CD4-positive, CD25-positive, alpha-beta regulatory T cell (primary cell): ENCODE measurements at places on chromosomes 7 and 10. TPM values are rescaled to one million over a fixed set of nuclear protein-coding genes. Genes with fewer than 3 reads are reported as not detected.

DNA sequence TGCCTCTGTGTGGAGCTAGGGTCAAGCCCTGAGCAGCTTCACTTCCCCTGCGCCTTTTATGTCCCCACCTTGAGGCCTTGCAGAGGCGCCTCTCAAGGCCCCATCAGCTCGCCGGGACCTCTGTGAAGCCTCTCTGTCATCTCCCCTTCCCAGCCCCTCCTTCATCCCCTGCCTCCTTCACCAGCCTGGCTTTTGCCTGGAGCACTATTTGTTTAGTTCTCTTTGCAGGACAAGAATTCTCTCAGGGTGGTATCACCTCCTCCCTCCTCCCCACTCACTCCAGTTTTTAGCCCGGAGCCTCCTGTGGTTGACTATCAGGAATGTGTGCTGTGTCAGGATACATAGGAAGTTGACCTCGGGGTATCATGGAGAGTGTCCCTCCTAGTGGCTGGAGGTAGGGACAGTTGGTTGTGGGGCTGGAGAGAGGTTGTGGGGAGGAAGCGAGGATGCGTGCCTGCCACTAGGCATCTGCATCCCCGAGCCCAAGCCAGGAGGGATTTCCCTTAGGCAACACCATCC, 89.8 kb upstream of the ANLN start:
- no peaks in the 10 kb centered on the region for H3K36me3 ChIP-seq

The DOCK1 gene
- 0.20 TPM for total RNA-seq

GRCh38 chr10:91931526-91932190, 8.1 kb downstream of the BTAF1 start:
- H3K27ac ChIP-seq: no peak overlapping the region
- H3K4me3 ChIP-seq: no peak overlapping the region
- H3K36me3 ChIP-seq: peaks cover 25% of the 10 kb centered on the region
- no peaks in the 10 kb centered on the region for H3K27me3 ChIP-seq

The TFR2 gene
- total RNA-seq: 8.0 TPM

DNA sequence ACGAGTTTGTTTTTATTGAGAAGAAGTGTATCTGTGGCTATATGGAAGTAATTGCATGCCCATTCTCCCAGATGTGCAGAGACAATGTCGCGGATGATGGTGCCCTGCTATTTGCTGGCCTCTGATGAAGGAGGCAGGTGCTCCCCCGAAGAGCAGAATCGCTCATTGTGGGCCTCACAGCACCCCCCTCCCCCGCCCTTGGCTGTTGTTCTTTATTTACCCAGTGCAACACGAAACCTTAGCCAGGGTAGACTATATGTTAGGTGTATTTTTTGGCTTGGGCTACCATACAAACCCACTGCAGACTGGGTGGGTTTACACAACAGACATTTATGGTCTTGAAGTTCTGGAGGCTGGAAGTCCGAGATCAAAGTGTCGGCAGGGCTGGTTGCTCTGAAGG, 3.4 kb upstream of the ADCY1 start:
- H3K4me3 ChIP-seq: no peak overlapping the region
- H3K27ac ChIP-seq: no peak overlapping the region
- no peak for DNase-seq
- H3K4me1 ChIP-seq: no peaks in the 10 kb centered on the region

The SPDYE2B gene
- total RNA-seq: not detected

DNA sequence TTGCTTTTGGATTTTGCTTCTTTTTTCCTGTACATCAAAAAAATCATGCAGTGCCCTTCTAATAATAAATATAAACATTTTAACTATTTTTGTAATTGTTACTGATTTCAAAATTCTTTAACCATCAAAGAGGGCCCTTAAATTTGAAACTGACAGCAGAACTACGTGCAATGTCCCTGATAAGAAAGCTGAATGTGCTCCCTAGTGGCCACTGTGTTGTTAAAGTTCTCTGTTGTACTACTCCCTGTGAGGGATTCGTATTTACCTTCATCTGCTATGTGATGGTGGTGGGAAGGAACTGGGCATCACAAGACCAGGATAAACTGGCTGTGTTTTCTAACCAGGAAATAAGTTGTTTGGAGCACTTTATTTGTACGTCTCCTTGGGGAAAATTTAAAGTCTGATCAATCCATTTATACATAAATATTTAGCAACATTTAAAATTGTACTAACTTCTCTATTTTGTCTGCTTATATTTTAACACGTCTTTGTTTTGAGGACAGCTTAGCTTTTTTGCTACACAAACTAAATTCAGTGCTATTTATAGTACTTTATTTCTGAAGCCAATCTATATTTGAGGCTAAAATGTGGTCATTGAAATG, 322.4 kb downstream of the HGF start:
- H3K27me3 ChIP-seq: no peaks in the 10 kb centered on the region
- H3K27ac ChIP-seq: no peak overlapping the region
- no peaks in the 10 kb centered on the region for H3K4me1 ChIP-seq
- H3K4me3 ChIP-seq: no peak overlapping the region

The SPDYE16 gene
- 2.9 TPM for total RNA-seq

The NYAP1 gene
- 0.89 TPM for total RNA-seq

DNA sequence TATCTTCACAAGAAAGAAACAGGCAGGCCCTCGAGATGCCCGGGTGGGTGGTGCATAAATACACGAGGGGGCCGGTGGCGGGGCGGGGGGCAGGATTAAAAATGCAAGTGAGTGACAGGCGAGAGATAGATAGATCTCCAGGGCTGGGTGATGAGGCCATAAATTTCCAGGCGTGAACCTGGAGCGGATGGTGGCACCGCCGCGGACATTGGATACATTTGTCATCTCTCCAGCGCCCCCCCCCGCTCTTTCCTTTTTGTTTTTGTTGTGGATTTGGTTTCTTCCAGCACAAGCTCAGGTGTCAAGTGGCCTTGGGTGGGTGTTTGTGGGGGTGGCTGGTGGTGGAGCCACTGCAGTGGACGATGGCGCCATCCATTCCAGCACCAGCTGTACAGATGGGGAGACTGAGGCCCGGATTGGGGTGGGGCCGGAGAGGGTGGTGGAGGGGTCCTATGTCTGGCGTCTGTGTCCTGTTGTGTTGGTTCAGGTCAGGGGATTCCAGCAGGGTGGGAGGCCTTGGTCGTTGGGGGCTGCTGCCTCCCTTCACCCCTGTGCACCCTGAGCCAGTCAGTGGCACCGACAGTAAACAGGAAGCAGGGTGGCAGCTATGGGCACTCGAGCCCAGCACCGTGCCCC, 2.9 kb downstream of the ELFN1 start:
- DNase-seq: no peak
- H3K4me3 ChIP-seq: no peak overlapping the region
- H3K36me3 ChIP-seq: no peaks in the 10 kb centered on the region
- no peaks in the 10 kb centered on the region for H3K27me3 ChIP-seq
- no peaks in the 10 kb centered on the region for H3K4me1 ChIP-seq

DNA sequence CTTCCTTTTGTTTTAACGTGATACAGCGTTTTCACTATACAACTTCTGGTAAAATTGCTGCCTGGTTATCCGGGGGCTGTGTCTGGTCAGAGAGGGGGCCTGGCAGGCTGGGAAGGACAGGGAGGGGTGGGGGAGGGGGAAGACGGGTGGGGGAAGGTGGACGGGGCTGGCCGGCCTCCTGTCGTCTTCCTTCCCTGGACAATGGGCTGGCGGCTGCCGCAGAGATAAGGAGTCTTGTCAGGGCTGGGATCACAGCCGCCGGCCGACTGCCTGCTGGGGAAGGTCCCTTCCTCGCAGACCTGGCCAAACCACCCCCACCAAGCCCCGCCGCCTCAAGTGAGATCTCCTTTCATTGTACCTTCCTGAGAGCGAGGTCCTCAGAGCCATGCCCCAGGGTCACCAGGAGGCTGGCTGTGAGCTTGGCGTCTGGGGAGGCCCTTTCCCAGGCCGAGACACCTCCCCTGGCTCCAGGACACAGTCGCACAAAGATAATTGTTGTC, 151.2 kb upstream of the TNRC18 start:
- H3K4me3 ChIP-seq: no peak overlapping the region
- no peaks in the 10 kb centered on the region for H3K36me3 ChIP-seq
- no peak for DNase-seq
- peaks cover 3% of the 10 kb centered on the region for H3K27me3 ChIP-seq
- H3K4me1 ChIP-seq: peaks cover 11% of the 10 kb centered on the region

GRCh38 chr10:100325158-100325557, 4.9 kb downstream of the PKD2L1 start:
- H3K27me3 ChIP-seq: peaks cover 2% of the 10 kb centered on the region
- no peak overlapping the region for H3K4me3 ChIP-seq
- H3K36me3 ChIP-seq: no peaks in the 10 kb centered on the region
- H3K4me1 ChIP-seq: peaks cover 7% of the 10 kb centered on the region
- no peak overlapping the region for H3K27ac ChIP-seq

- H3K27ac ChIP-seq: no peak overlapping the region
- no peak overlapping the region for H3K4me3 ChIP-seq
- H3K36me3 ChIP-seq: no peaks in the 10 kb centered on the region
- DNase-seq: no peak
- H3K4me1 ChIP-seq: peaks cover 8% of the 10 kb centered on the region
Measured at GRCh38 chr7:140659856-140660255, 12.9 kb upstream of the ADCK2 start.

GRCh38 chr10:122328676-122329075, 45.8 kb upstream of the PLEKHA1 start:
- no peak overlapping the region for H3K4me3 ChIP-seq
- DNase-seq: no peak
- peaks cover 11% of the 10 kb centered on the region for H3K27me3 ChIP-seq

The PLEKHA1 gene
- total RNA-seq: 35.9 TPM

- H3K4me3 ChIP-seq: no peak overlapping the region
- H3K36me3 ChIP-seq: peaks cover 10% of the 10 kb centered on the region
- H3K27ac ChIP-seq: no peak overlapping the region
Measured at GRCh38 chr7:99095698-99096097, 48.2 kb downstream of the SMURF1 start.

The GHRHR gene
- not detected for total RNA-seq

DNA sequence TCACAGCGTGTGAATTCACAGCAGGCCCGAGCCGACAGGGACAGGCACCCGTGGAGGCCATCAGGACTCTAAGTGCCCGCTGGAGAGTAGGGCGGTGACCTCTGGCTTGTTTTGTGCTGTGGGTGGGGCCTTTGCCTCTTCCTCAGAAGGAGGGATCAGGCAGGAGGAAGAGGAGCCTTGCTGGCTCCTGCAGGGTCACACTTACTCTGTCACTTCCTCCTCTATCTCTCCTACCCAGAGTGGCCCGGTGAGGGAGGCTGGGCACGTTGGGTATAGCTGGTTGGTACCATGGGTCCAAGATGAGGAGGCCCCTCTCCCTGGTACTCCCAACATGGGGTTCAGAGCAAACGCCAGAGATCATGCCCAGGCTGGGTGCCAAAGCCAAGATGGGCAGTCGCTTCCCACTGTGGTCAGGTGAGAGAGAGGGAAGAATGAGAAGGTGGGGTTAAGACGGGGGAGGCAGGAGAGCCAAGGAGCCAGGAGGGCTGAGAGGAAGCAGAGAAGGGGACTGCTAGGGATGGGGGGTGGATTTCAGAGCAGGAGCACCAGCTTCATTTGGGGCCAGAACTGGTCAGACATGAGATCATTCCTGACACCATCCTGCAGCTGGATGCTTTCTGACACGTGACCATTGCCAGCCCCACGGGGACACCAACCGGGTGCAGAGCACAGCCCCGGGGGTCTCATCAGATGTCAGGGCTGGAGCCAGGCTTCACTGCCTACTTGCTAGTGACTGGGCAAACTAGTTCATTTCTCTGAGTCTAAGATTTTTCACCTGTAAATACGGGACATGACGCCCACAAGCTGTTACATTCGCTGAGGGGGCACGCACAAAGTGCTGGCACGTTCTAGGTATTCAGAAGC, 54.8 kb upstream of the CACUL1 start:
- no peak overlapping the region for H3K27ac ChIP-seq
- no peaks in the 10 kb centered on the region for H3K27me3 ChIP-seq
- H3K4me1 ChIP-seq: no peaks in the 10 kb centered on the region
- DNase-seq: no peak

- H3K4me3 ChIP-seq: no peak overlapping the region
- H3K27ac ChIP-seq: no peak overlapping the region
- no peaks in the 10 kb centered on the region for H3K36me3 ChIP-seq
- no peaks in the 10 kb centered on the region for H3K4me1 ChIP-seq
Measured at GRCh38 chr7:138934861-138935260, 46.3 kb downstream of the KIAA1549 start.

- DNase-seq: no peak
- no peaks in the 10 kb centered on the region for H3K4me1 ChIP-seq
- H3K4me3 ChIP-seq: no peak overlapping the region
- no peaks in the 10 kb centered on the region for H3K36me3 ChIP-seq
- no peak overlapping the region for H3K27ac ChIP-seq
- H3K27me3 ChIP-seq: no peaks in the 10 kb centered on the region
Measured at GRCh38 chr10:112753961-112754411, 196.1 kb upstream of the TCF7L2 start.

- peaks cover 36% of the 10 kb centered on the region for H3K36me3 ChIP-seq
- H3K27ac ChIP-seq: no peak overlapping the region
- DNase-seq: no peak
Measured at GRCh38 chr10:68924593-68924992, 23.5 kb downstream of the DDX50 start.

The MOSPD3 gene
- total RNA-seq: 13.9 TPM

DNA sequence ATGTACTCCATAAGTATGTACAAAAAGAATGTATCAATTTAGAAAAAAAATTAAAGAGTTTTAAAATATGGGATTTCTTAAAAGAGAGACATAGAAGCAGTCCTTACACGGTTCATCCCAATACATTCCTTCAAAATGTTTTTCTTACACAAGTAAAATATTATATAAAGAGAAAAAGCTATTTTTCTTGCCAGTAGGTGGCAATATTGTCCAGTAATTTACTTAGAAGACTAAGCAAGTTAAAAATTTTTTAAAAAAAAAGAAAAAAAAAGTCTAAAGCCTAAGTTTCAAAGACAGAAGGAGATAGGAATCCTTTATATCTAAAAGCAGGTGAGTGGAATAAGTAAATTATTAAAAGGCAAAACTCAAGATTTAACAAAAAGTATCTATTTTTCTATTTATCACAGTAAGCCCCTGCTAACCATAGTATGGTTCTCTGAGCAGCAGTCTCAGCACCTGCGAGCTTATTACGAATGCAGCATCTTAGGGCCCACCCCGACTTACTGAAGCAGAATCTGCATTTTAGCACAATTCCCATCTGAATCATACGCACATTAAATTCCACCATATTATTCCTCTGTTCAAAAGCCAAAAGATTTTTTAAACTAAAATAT, 240.6 kb downstream of the DGKI start:
- no peaks in the 10 kb centered on the region for H3K4me1 ChIP-seq
- peak; percentile 20 for DNase-seq

DNA sequence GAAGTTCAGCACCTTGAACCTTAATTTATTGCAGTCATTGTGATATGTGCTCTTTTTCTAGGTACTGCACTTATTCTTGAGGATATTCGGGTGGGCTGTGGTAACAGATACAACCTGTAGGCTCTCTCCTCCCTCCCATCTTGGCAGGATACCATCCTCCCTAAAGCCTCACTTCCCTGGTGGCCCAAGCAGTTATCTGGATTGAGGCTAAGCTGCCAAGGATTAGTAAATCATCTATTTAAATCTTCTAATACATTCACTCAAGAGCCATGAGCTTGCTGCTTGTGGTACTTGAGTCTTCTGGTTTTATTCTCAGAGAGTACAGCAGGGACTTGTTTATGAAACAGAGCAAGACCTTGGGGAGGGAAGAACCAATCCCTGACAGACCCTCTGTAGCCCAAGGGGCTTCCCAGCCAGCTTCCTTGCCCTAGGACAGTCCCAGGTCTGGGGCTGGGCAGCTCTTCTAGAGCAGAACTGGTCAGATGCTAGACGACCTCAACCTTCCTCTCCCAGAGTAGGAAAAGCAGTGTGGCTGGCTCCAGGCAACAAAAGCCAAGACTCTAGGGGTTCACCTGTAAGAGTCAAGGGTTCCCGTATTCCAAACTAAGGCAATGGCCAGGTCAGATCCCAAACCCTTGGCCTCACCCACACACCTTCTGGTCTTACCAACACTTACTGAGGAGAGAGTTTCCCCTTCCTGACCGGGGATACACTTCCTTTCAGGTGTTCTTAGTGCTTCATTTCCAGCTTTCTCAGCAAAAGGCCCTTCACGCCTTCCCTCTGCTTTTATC, 21.3 kb downstream of the WNT8B start:
- no peak for DNase-seq
- peaks cover 19% of the 10 kb centered on the region for H3K4me1 ChIP-seq
- peaks cover 16% of the 10 kb centered on the region for H3K27me3 ChIP-seq

The CYP51A1 gene
- total RNA-seq: 29.0 TPM

The FKBP6 gene
- not detected for total RNA-seq
